NCI-H187 (cell line): ENCODE measurements at places on chromosomes 16 and 17.

GRCh38 chr17:80133626-80133970, 13.3 kb downstream of the EIF4A3 start:
- no peak for DNase-seq

GRCh38 chr16:83831456-83831987, 23.7 kb downstream of the HSBP1 start:
- no peak for DNase-seq

DNA sequence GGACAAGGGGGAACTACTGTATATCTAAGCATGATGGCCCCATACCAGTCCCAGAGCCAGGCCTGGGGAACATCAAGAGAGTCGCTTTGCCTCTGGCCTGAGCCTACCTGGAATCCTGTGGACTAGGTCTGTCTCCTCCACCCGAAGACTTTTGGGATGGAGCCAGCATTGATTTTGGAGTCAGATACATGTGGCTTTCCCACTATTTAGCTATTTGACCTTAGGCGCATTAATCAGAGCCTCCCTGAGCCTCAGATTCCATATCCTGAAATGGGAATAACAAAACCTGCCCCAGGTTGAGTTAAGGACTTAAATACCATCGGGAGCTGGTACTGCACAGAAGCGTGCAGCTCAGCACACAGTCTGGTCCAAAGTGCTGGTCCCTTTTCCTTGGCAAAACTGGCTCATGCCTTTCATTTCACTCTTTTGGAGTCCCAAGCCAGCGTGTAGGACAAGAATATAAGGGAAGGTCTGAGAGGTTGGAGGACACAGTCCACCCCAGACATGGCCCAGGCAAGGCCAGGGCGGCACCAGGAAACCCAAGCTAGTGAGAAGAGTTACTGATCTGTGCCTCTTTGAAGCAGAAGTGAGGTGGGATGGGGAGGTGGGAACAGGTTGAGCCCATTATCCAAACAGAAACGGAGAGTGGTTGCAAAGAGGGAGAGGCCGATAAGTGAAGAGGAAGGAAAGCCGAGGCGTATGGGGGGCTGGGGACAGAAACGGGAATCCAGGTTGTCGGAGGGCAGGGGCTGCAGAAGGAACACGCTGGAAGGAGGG, 986 bp downstream of the FA2H start:
- DNase-seq = no peak

GRCh38 chr16:764848-765487, 4.4 kb downstream of the MSLN start:
- no peak for DNase-seq

DNA sequence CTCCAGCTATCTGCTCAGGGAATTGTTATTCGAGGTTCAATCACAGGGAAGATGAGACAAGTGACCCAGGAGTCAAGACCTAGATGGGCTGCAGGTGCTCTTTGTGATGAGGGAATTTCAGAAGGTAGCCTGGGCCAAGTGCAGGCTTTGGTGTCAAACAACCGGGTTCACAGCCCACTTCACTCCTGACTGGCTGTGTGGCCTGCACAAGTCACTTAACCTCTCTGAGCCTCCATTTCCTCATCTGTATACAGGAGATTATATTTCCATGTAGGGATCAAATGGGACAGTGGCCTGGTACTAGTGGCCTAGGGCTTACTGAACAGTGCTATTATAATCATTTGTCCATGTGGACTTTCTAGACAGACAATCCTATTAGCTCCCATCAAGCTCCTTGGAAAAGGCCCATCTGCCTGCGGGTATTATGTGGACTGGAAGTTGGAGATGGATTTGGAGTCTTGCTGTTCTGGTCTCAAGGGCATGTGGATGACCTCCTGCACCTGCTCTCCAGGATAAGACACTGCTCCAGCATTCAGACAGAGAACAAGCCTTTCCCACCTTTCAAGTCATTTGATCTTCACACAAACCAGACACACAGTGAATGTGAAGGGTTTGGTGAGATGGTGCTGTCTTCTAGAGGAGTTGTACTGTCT, 3.1 kb upstream of the MT1X start:
- DNase-seq = no peak

- no peak for DNase-seq
Observed at GRCh38 chr17:71472809-71473789, 647.7 kb upstream of the SOX9 start.

GRCh38 chr17:48241131-48241591, 133.6 kb downstream of the SNX11 start:
- no peak for DNase-seq

DNA sequence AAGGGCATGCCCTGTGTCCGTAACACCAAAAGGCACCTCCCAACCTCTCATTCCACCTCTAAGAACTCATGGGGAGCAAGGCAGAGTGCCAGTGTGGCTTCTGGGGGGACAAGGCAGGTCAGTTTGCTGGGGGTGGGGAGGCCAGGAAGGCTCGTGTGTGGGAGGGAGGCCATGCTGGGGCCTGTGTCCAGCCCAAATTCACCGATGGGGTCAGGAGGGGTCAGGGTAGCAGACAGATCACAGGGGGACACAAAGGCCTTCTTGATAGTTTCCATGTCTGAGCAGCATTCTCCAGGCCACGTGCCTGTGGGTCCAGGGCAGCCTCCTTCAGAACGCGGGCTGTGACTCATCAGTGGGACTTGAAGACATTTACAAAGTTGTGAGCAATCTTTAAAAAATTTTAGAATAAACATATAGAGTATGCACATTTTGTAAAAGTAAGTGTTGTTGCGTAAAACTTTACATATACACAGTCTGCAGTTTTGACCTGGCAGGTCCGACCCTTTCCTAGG, 20.9 kb downstream of the SPACA3 start:
- DNase-seq = no peak

GRCh38 chr16:57371494-57372371, 557 bp upstream of the CX3CL1 start:
- no peak for DNase-seq

- DNase-seq = peak; percentile 48
Observed at GRCh38 chr17:48310748-48311213, 119.2 kb downstream of the SKAP1 start.

DNA sequence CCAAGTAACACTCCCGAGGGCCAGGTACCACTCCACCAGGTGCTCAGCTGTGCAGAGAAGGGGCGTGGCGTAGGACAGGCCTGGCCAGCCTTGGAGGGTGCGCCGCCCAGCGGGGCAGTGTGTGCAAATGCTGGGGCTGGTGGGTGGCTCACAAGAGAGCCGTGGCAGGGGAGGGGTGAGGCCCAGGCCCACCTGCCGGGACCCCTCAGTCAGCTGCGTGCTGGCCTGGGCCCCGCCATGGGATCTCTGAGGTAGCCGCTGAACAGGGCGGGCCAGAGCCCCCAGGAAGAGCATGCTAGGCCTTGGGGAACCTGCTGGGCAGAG, 8.8 kb downstream of the TPSG1 start:
- DNase-seq = no peak

DNA sequence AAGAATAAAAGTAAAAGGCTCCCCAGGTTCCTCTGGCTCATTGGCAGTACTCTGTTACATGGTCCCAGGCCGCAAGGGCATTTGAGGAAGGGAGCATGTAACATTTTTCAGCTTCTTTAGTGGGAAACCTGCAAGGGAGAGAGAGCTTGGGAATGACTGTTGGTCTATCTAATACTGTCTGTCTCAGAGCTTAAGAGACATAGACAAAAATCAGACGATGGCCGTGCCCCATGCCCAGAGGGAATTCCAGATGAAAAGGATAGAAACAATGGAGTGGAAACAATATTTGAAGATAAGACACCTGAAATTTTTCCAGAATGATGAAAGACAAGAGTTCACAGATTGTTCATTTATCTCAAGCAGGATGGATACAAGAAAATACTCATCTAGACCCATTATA, 48.1 kb upstream of the ADORA2B start:
- no peak for DNase-seq

- DNase-seq = no peak
Observed at GRCh38 chr16:63067141-63067540, 1030.9 kb upstream of the CDH8 start.
